SIG-M5 (cell line): ENCODE measurements at places on chromosomes 4 and X.

- no peak for DNase-seq
Measured at GRCh38 chr4:184588893-184589292, 60.4 kb downstream of the CASP3 start.

DNA sequence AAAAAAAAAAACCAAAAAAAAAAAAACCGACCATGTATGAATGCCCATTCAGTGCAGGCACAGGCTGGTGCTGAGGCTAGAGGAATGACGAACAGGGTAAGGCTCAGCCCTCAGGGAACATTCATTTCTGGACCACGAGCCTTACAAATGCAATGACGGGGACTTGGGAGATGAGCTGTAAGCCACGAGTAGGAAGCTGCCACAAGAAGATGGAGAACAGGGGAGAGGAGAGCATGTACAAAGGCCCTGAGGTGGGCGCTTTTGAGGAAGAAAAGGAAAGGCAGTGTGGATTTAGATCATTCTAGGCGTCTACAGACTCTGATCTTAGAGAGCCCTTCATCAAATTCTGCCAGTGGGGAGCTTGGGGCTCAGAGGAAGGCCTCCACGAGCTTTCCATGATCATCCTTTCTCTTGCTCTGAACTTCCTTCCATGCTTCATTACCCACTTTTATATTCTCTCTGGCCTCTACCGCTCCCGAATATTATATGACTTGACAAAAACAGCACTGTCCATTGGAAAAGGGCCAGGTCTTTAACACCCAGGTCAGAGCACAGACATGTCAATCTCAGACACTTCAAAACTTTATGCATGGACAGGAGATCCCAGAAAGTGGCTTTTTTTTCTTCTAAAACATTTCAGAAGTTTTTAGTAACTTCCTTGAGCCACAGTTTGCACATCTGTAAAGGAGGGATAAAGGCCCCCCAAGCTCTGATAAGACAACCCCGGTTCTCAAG, 3.3 kb upstream of the ZNF518B start:
- no peak for DNase-seq

GRCh38 chr4:6278801-6279197, 9.1 kb downstream of the WFS1 start:
- DNase-seq, result no peak

DNA sequence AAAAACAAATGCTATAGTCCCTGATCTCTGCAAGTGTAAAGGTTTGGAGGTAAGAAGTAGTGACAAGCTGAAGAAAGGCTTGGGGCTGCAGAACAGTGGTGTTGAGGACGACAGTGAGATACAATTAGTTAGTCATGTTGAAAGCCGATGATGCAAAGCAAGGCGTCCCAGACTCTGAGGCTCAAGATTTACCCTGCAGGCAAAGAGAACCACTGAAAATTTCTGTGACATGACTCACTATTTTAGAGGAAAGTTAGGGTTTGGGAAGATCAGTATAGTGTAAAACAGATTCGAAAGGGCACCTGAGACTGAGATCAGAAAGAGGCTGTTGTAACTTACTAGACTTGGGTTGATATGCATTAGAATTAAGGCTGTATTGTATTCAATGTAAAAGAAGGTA, 281.3 kb upstream of the FTHL17 start:
- DNase-seq, result no peak
